Kidney glomerular epithelial cell (primary cell): ENCODE measurements at places on chromosomes 3 and 15.

DNA sequence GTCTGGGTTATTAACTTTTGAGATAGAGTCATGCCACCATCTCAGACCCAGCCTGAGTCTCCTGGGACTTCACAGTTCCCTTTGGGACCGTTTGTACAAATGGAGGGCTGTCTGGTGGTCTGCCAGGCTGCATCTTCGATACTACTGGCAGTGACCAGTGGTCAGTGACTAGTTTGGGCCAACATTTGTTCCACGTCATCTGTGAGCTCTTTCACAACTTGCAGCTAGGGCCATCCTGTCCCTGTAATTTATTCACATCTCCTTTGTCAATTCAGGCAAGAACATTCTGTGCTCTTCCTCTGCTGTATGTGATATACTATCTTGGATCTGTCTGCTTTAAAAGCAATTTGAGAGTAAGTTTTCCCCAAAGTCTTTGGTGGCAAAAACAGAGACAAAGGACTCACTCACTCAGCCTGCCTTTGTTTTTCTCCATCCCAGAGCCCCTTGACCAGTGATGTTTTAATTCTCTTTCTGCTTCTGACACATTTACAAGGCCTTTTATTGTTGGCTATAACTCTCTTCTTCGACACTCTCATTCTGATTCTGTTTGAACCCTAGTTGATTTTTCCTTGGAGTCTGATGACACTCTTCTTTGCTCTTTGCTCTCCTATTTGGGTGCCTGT is 353.4 kb downstream of the EPHB1 start:
- DNase-seq = no peak

DNA sequence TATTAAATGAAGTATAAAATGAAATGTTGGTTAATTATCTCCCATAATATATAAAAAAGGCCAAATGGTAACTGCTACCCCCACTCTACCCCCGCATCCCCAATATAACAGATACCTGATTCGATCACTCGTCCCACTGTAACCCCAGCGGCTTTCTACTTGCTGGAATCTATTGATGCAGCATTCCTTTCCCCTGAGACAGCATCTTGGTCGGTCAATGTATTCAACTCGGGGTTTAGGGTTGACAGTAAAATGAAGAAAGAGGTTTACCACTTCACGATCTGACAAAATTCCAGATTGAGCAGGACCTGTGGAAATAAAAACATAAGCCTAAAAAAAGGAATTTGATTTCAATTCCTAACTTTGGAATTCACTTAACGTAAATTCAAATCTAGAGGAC is 18.6 kb upstream of the C15orf40 start:
- DNase-seq = no peak

DNA sequence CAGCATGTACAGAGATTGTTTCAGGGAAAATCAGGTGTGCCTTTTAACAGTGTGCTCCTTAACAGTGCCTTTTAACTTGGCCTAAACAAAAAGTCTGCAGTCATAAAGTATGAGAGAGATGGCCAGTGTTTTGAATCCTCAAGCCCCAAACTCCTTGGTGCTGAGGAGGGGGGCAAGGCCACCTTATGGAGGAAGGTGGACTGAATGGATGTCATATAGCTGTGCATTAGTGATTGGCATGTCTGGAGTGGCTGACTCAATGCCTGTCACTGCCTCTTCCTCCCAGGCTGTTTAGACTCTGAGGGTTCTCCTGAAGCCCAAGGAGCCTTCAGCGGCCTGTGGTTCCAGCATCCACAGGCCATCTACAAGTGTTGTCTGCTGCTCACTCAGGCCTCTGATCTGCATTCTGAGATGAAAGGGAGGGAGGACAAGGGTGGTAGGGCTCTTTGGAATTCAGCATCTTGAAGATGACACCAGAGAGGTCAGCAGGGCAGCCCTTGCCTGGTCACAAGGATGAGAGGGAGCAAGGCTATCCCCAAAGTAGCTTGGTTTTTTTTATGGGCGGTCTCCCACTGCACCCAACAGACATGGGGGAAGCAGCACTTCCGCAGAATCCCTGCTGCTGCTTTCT is 1.5 kb downstream of the FOXL2NB start:
- DNase-seq = no peak

DNA sequence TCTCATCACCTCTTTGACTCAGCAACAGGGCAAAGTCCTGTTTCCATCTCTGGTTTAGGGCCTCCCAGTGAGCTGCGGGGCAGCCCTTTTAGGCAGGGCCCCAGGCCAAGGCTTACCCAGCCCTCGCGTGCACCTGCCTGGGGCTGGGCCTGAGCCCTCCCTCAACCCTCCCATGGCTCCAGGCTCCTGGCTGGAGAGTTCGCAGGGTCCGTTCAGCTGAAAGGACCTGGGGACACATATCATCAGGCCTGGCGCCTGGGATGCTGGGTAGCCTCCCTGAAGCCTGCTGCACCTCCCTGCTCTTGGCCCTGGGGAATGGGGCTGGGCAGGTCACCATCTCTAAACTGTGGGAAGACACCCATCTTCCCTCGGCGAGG is 29.7 kb downstream of the HDAC11 start:
- DNase-seq = no peak
